ENCODE measurements at places on chromosomes 4 and X.
A peak's percentile ranks its signal among the peaks of the same experiment; 100 is the strongest.

GRCh38 chrX:150572206-150572605 is 3.8 kb downstream of the MTM1 start:
- no peaks in the 10 kb centered on the region for H3K27me3 ChIP-seq
- H3K4me1 ChIP-seq: peaks cover 39% of the 10 kb centered on the region
- no peak overlapping the region for H3K4me3 ChIP-seq
- H3K27ac ChIP-seq: peak overlapping the region; percentile 41

- no peaks in the 10 kb centered on the region for H3K36me3 ChIP-seq
- H3K27ac ChIP-seq: peak overlapping the region; percentile 80
- H3K27me3 ChIP-seq: no peaks in the 10 kb centered on the region
- no peak for DNase-seq
- H3K4me3 ChIP-seq: peak overlapping the region; percentile 60
These were observed 48.2 kb downstream of the CLDN34 start for GRCh38 chrX:10015355-10015722.

DNA sequence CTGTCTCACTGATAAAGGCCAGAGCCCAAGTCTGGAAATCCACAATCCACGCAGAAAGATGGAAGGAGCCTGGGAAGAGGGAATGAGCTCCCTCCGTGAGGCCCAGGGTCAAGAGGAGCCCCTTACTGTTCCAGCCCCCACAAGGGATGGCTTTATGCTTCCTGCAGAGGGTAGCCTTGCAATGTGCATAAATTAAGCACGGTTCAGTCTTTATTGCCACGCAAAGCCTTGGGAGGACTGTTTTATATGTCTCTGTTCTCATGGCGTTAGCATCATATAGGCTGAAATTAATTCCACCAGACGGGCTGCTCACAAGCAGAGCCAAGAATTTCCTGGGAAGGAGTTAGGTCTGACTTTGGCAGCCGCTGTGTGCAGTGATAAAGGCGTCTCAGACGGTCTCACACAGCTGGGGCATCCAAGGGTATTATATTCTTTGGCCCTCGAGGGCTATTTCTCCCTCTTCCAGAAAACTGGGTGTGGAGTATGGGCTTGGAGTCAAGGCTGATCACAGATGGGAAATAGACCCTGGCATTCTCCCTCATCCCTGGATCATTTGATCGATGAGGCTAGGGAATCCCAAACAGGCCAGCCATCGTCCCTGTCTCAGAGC is 38.5 kb downstream of the CYTL1 start:
- H3K27me3 ChIP-seq: no peaks in the 10 kb centered on the region
- no peak for DNase-seq
- no peaks in the 10 kb centered on the region for H3K36me3 ChIP-seq
- no peak overlapping the region for H3K4me3 ChIP-seq

DNA sequence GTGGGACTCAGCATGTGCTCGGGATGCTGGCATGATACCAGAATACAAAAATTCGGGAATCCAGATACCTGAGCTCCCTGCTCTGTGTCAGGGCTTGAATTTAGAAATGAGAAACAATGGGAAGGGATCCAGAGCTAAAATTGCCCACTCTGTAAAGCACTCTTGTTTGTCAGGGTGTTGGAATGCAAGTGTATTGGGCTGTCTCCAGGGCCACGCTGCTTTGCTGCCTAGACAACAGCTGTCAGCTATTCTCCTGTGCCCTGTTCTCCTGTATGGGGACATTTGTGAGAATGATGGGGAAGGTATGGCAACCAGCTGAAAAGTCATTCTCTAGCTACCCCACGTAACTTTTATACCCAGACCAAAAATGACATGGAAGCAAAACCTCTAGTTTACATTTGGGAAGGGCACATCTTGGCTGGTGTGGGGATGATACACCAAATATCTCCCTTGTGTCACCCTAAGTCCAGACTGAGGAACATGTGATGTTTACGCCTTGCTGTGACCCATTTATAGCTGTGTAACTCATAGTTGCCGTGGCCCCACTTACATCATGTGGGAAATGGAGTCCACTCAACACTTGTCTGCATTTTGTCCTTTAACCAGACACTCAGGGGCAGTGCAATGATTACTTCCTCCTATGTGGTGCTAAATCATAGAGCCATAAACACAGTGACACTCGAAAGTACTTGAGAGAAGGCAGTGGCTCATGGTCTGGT is 46.6 kb downstream of the SMPX start:
- no peaks in the 10 kb centered on the region for H3K36me3 ChIP-seq
- DNase-seq: no peak
- no peaks in the 10 kb centered on the region for H3K27me3 ChIP-seq
- H3K27ac ChIP-seq: no peak overlapping the region
- H3K4me3 ChIP-seq: no peak overlapping the region

DNA sequence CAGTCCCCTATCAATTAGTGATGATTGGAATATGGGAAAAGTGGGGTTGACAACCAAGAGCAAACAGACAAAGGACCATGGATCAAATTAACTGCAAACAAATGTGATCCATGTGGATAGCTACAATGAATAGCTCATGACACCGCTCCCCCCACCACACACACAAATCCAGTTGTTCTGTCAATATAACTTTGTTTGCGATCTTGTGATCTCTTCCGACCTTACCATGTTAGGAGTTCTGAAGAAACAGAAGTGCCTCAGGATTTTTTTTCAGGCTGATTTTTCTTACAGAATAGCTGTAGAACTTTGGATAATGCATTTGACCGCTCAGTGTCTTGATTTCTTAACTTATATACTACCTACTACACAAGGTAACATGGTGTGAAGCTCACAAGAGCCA is 116.6 kb downstream of the SH2D1A start:
- no peak overlapping the region for H3K27ac ChIP-seq
- no peaks in the 10 kb centered on the region for H3K36me3 ChIP-seq
- H3K27me3 ChIP-seq: no peaks in the 10 kb centered on the region
- H3K4me1 ChIP-seq: no peaks in the 10 kb centered on the region

DNA sequence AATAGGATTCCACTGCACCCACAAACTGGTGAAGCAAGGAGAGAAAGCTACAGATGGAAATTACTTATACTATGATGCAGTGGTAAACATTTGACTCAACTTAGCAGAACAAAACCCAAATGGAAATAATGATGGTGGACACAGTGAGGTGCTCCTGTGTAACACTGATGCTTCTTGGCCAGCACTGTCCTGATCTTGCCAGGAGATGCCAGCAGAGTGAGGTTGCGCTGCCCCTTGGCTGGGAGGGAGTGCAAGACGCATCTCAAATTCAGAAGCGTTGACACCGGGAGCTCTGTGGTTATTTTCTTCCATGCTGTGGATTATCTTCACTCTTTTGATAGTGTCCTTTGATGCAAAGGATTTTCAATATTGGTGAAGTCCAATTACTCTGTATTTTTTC is 22.0 kb upstream of the ARSH start:
- no peak for DNase-seq
- no peaks in the 10 kb centered on the region for H3K36me3 ChIP-seq
- H3K4me3 ChIP-seq: no peak overlapping the region
- no peak overlapping the region for H3K27ac ChIP-seq

GRCh38 chr4:24952667-24953066 is 39.8 kb upstream of the CCDC149 start:
- no peaks in the 10 kb centered on the region for H3K36me3 ChIP-seq
- no peak for DNase-seq

DNA sequence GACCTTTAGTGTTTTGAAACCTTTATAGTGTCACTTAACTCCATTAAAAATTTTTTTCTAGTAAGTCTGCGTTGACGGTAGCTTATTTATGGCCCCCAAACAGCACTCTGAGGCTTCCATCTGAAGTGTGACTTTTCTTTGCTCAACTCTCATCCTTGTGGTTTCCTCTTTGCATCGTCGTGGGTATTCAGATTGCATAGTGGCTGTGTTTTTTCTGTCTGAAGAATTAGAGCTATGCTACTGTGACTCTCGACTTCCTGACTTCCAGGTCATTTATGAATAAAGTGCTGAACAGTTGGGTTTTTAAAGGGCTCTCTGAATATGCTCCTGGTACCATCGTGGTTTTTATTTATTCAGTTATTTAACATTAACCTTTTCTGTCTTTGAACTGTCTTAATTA is 44.9 kb downstream of the JADE1 start:
- no peaks in the 10 kb centered on the region for H3K27me3 ChIP-seq
- no peak overlapping the region for H3K27ac ChIP-seq
- H3K4me3 ChIP-seq: no peak overlapping the region
- H3K4me1 ChIP-seq: no peaks in the 10 kb centered on the region

All from Peyer's patch (tissue), 4 donors.